ENCODE measurements at places on chromosomes 13 and 19.

DNA sequence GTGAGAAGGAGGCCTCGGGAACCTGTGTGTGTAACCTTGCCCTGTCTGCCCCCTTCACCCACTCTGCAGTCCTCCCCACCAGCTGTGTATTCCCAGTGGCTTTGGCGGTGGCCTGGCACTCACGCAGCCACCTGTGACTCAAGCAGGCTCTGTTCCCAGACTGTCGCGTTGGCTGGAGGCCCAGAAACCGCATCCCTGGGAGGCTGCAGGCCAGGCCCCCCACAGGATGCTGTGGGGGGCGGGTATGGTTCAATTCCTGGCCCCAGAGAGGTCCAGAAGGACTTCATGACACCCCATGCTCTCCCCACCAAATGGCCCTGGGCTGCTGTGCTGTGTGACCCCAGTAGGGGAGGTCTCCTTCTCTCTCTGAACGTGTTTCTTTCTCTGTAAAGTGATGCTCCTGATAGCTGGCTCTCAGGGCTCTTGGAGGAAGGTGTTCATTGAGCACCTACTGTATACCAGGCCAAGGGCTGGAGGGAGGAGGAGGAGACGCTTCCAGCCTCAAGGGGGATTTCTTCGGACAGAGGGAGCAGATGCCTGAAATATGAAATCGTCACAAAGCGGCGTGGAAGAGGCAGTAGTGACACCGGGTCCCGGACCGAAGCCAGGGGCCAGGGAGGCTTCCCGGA lies 1.9 kb upstream of the LINGO3 start:
- DNase-seq: no peak

DNA sequence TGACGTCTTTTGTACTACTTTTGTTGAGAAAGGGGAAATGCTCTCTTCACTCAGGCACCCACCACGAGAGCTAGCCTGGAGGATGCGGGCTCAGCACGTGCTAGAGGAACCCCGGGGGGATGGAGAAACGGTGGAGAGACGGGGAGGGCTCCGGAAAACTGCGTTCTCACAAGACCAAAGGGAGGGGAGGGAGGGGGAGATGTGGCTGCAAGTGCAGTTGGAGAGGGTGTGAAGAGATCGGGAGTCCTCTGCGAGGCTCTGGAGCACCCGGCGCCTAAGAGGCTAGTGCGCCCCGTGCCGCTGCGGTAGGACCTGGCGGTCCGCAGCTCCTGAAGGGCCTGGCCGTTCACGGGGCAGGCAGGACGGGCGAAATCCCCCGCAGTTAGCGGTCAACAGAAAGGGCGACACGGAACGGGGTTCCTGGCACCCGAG lies 43.4 kb upstream of the XPO4 start:
- peak; percentile 74 for DNase-seq

DNA sequence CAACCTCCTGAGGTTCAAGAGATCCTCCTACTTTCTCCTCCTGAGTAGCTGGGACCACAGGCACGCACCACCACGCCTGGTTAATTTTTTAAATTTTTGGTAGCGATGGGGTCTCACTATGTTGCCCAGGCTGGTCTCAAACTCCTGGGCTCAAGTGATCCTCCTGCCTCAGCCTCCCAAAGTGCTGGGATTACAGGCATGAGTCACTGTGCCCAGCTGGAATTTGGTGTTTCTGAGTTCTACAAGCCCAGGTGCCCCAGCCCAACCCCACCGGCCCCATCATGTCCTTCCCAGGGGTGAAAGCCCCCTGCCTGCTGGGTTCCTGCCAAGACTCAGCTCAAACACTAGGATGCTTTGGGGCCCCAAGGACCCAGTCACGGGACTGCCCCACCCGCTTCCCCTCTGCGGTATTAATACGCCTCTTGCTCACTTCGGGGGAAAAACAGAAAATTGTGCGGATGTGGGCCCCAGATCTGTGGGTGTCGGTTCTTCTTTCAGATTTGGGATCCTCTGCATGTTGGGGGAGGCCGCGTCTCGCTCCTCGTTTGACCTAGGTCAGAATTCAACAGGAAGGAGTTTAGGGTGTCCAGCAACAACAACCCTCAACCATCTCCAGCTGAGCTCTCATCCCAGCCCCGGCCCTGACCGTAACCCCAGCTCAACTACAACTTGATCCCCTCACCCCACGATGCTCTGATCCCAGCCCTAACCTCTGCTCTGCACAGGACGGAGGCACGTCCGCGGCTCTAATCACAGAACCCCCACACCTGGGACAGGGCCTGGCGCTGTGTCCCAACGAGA lies 3.7 kb upstream of the FCER2 start:
- peak; percentile 99 for DNase-seq

- no peak for DNase-seq
Measured at GRCh38 chr13:43787997-43788396, 1.2 kb upstream of the ENOX1 start.

DNA sequence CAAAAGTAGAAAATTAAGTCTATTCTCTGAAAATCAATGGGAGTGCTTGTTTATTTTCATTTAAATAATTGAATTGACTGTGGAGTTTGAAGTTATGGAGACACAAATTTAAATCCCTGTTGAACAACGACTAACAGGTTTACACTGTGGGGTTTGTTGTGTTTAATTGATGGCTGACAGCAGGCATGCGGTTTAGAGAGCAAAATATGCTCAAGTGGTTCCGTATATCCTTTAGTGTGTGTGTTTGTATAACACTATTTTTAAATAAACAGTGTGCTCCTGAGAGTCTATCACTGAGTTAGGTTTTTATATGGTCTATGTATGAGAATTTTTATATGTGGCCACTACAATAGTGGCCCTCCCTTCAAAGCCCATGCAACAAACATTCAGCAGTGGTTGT lies 332.0 kb downstream of the GPC6 start:
- no peak for DNase-seq

- DNase-seq: no peak
Measured at GRCh38 chr13:39981056-39981455, 325.6 kb downstream of the COG6 start.

DNA sequence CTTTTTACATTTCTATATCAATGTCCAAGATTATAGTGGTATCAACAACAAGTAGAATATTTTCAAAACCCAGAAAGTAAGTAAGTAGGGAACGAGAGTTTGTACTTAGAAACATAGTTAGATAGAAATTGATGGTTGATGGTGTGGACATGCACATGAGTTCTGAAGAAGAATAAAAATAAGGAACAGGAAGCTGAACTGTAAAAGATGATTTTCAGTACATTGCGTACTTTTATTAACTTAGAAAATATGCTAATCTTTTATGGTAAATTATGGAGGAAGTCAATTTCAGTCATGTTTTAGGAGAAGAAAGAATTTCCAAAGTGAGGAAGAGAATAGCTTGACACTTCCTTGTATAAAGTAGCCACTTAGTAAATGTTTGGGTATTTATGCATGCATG lies 12.3 kb upstream of the GPR18 start:
- DNase-seq: no peak

DNA sequence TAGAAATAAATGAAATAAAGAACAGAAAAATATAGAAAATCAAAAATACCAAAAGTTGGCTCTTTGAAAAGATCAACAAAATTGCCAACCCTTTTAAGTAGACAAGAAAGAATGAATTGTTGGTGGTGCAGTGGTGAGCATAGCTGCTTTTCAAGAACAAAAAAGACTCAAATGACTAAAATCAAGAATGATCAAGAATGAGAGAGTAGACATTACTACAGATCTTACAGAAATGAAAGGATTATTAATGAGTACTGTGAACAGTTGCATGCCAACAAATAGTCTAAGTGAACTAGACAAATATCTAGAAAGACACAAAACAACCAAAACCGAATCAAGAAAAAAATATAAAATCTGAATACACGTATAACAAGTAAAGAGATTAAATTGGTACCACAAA lies 53.9 kb downstream of the FNDC3A start:
- no peak for DNase-seq

- no peak for DNase-seq
Measured at GRCh38 chr13:110420626-110421025, 113.5 kb downstream of the COL4A2 start.
